Pulmonary artery endothelial cell (primary cell): ENCODE measurements at places on chromosomes 5 and 9.

- DNase-seq: no peak
Observed at GRCh38 chr5:100790170-100790665, 112.9 kb downstream of the ST8SIA4 start.

GRCh38 chr5:93307557-93307956 lies 273.5 kb downstream of the NR2F1-AS1 start:
- no peak for DNase-seq

- DNase-seq: no peak
Observed at GRCh38 chr9:87216036-87216435, 268.7 kb upstream of the GAS1 start.

DNA sequence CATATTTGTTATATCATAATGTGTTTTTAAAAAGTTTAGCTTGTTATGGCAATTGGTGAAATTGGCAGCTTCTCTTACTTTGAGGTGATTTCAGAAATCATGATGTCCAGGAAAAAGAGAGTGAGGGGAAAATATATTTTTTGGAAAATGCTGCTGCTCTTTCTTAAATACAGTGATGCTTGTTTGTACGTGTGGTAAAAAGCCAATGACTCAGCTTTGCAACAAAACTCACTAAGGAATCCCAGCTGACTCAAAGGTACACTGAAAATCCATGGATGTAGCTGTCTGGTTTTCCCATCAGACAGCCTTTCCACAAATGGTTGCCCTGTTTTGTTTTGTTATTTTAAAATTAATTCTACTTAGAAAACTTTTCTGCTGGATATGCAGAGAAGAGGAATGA lies 306.4 kb upstream of the PAPPA start:
- DNase-seq: no peak

GRCh38 chr9:75085640-75086039 lies 2.3 kb downstream of the NMRK1 start:
- no peak for DNase-seq

DNA sequence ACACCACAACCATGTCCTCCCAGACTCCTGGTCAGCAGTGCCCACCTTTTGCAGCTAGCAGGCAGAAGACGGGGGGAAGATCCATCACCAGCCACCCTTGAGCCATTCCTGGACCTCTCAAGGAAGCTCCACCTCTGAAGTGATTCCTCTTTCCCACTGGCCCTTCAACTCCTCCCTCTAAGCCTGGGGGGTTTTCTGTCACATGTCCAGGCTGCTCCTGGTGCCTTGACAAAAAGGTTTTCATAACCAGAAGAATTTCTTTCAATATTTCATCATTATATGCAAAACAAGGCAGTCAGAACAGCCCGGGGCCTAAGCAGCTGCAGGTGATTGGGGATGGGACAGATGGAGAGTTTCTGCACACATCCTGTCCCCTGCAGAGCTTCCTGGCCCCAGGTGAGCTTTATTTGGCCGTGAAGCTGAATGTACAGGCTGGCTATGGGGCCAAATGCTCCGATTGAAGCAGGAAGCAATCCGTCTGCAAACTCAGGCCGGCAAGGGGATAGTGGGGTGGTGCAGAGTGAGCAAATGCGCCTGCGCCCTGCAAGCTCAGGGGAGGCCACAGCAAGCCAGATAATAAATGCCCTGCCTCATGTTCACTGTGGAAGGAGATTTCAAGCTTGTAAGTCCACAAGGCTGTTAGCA lies 173.5 kb downstream of the C5orf15 start:
- no peak for DNase-seq
